Smooth muscle cell of the brain vasculature (primary cell): ENCODE measurements at places on chromosomes 5 and 9.

DNA sequence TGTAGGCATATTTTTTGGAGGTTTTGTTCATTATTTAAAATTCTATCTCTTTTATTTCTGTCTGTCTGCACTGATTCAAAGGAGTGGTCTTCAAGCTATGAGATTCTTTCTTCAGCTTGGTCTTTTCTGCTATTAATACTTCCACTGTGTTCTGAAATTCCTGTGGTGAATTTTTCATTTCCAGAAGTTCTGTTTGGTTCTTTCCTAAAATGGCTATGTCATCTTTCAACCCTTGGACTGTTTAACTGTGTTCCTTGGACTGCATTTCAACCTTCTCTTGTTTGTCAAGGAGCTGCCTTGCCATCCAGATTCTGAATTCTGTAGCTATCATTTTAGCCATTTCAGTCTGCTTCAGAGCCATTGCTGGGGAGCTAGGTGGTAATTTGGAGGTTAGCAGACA, 76.3 kb downstream of the CERT1 start:
- DNase-seq, result no peak

- no peak for DNase-seq
Observed at GRCh38 chr5:5061836-5062235, 78.3 kb upstream of the ADAMTS16 start.

DNA sequence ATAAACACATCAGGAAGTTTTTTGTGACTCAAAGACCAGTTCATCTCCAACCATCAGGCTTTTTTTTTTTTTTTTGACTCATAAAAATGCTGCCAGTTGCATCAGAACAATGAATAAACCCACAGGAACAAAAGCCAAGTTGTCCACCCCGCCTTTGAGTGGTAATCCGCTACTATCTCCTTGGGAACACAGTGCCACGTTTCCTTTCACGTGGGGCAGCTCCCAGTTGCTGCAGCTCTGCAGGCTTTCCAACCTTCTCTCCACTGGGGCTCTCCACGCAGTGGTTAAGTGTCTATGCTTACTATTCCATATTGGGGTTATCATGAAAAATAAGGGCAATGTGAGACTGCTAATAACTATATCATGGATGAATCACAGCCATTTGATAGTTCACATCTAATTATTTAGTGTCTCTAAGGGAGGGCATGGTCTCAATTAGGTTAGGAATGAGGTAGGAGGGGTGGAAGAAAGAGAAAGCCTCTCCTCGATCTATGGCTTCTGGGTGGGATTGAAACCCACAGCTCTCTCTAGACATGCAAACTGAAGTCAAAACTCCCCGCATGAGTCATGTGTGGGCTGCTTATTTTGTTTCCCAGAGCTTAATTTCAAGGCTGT, 55.8 kb upstream of the ACTBL2 start:
- no peak for DNase-seq

DNA sequence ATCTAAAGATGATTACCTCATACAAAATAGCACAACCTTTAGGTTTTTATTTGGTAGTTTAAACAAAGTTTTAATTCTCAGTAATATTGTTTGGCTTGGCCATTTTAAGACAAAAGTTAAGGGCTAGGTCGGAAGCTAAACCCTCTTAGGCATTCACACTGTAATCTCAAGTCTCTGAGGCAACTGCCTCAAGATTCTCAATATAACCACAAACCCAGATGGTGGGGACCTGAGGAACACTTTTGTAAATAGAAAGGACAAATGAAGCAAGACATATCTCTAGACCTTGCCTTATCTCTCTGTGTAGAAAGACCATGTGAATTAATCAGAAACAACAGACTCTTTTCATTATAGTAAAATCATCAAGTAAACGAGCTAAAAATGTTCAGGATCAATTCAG, 500.2 kb upstream of the CDH6 start:
- no peak for DNase-seq

DNA sequence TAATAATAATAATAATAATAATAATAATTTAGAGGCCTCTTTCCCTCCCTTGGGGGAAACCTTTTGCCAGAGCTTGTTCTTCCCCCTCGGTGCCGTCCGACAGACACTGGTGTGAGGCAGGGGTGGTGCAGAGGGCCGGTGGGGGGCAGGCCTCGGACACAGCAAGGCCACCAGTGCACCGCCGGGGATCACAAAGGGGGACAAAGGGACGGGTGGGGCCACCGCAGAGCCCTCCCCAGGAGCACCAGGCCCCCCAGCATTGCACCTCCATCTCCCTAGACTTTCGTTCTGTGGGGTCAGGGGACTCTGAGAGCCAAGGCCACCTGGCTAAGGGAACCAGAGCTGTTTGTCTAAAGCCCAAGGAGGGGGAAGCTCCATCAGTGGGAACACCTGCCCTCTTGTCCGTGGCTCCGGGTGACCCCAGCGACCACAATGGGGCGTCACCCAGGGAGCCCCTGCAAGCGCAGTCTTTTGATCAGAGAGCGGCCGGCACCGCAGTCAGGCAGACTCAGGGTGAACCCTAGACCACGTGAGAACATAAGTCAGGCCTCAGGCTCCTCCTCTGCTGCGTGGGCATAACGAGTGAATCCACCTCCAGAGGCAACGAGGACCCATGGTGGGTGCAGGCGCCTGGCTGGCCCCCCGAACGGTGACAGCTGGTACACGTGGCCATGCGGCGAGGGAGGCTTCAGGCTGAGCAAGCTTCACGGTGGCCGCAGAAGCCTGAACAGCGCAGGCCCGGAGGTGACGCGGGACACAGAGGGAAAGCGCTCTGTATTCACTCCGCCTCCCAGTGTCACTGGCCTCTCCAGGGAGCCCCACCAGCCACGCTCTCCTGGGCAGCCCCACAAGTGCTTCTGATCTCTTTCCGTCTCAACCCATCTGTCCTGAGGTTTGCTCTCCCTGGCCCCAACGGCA, 12.0 kb upstream of the QSOX2 start:
- DNase-seq, result no peak

DNA sequence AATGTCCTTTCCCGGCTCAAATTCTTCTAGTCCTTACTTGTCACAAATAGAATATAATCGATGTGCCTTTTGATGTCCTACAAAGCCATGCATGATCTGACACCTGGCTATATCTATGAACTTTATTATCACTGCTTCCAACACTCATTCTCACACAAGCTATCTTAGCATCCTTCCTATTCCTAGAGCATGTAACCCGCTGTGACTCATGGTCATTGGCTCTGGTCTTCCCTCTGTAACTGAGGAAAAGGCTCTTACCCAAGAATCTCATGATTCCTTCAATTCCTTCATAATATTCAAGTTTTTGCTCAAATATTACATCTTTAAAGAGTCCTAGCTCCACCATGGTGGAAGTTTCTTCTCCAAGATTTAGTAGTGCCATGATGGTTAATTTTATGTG, 480.0 kb upstream of the PAPPA start:
- no peak for DNase-seq

DNA sequence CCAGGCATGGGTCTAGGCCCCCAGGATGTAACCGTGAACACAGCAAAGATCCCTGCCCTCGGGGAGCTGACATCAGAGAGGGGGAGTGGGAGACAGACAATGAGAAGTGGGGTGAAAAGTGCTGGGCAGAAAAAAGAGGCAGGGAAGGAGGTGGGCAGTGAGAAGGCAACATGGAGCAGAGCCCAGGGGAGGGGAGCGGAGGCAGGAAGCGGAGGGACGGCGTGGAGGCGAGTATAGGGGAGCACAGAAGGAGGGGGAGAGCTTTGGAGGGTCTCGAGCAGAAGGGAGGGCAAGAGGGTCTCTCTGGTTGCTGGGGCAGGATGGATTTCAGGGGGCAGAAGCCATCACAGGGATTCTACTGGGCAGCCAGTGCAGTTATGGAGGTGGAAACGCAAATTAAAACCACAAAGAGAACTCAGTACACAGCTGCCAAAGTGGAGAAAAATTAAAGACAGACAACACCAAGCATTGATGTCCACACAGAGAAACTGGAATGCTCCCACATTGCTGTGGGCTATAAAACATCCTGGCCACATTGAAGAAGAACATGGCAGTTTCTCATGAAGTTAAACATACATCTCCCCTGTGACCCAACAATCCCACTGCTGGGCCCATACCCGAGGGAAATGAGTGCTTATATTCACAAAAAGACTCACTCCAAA, 21.1 kb upstream of the LAMC3 start:
- DNase-seq, result no peak

DNA sequence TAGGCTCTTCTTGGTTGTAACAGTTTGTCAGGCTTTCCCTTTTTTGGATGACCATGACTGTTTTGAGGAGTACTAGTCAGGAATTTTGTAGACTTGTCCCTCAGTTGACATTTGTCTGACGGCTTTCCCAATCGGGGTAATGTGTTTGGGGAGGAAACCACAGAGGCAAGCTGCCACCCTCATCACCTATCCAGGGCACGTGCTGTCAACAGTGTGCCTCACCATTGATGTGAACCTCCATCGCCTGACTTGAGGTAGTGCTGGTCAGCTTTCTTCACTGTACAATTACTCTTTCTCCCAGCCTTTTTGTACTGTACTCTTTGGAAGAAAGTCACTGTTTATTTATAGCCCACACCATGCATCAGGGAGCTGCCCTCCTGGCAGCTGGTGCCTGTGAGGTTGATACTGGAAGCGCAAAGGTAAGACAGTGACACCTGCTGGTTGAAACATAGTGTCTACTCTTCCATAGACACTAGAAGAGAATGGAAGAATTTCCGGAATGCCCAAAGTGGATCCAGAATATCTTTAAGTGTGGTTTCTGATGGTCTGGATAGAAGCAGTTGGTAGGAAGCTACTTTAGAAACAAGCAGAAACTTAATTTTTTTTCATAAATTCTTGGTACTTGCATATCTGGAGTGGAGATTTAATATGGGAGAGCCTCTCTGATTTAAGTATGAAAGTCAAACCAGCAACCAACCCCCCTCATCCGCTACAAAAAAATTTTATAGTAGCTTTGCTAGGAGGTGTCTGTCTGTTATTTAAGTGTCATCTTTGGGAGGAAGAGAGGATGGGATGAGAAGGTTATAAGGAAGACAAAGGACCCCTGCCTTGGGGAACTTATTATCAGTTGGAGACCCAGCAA, 69.3 kb downstream of the SNX30 start:
- peak; percentile 31 for DNase-seq

GRCh38 chr5:116672203-116672602, 97.6 kb upstream of the SEMA6A start:
- DNase-seq, result no peak

GRCh38 chr5:4533457-4534105, 606.5 kb upstream of the ADAMTS16 start:
- no peak for DNase-seq

DNA sequence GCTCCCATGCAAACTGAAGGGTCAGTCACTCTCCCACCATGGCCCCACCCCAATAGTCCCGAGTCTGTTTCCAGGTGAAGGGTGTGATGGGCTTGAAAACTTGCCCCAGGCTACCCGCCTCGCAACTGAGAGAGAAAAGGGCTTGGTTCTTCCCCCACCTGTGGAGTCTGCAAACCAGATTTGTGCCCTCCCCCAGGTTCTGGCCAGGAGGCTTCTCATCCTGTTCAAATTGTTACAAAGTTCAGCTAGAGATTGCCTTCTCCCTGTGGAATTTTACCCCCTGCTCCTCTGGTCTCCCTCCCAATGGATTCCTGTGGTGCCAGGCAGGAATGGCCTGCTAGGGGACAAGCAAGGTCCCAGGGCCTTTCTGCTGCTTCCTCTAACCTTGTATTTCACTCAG, 93.1 kb upstream of the ACO1 start:
- no peak for DNase-seq
